ENCODE measurements at places on chromosomes 13 and 19. TPM values are rescaled to one million over a fixed set of nuclear protein-coding genes. Genes with fewer than 3 reads are reported as not detected.
A peak's percentile ranks its signal among the peaks of the same experiment; 100 is the strongest.

GRCh38 chr13:36352350-36352749 lies 6.2 kb upstream of the SPART start:
- H3K27me3 ChIP-seq, result no peaks in the 10 kb centered on the region
- H3K4me1 ChIP-seq, result no peaks in the 10 kb centered on the region
- DNase-seq, result no peak
- H3K27ac ChIP-seq, result no peak overlapping the region
- no peaks in the 10 kb centered on the region for H3K36me3 ChIP-seq
- no peak overlapping the region for H3K4me3 ChIP-seq

DNA sequence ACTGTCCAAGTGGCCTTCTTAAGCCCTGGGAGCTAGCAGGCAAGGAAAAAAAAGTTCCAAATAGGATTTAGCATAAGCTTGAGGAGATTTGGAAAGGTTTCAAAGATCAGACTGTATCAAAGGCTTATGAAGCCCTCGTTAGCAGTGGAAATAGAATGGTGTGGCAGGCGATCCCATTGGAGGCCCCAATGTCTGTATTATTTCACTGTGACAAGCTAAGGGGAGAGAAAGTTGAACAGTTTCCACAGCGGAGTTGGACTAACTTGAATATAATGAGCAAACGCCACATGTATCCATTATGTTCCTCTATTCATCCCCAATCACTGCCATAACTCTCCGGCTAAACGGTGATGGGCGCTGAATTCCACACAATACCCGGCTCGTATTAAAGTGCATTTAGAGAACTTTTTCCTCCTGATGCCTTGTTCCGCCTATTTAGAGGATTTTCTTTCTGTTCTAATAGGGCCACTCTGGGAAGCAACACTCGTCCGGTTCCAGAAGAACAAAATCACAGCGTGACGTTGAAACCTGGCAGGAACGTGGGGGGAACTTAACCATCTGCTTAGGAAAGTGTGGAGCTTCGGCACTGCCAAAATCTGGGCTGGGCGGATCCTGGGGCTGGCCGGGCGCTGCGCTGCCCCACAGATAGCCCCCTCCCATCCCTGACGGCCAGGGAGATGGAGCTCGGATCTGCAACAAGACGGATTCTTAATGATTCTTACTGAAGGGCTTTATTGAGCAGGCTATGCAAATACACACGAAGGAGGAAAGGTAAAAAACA lies 1.0 kb upstream of the PCDH8 start:
- peaks cover 11% of the 10 kb centered on the region for H3K4me1 ChIP-seq
- H3K4me3 ChIP-seq, result no peak overlapping the region

- H3K27me3 ChIP-seq, result no peaks in the 10 kb centered on the region
- no peaks in the 10 kb centered on the region for H3K4me1 ChIP-seq
- no peak overlapping the region for H3K27ac ChIP-seq
- H3K36me3 ChIP-seq, result no peaks in the 10 kb centered on the region
- no peak for DNase-seq
- H3K4me3 ChIP-seq, result no peak overlapping the region
Measured at GRCh38 chr19:5743630-5744029, 23.2 kb downstream of the CATSPERD start.

GRCh38 chr19:2478278-2478755 lies 2.4 kb downstream of the GADD45B start:
- peak overlapping the region; percentile 90 for H3K27ac ChIP-seq
- no peaks in the 10 kb centered on the region for H3K27me3 ChIP-seq
- peaks cover 19% of the 10 kb centered on the region for H3K36me3 ChIP-seq
- peaks cover 29% of the 10 kb centered on the region for H3K4me1 ChIP-seq
- peak overlapping the region; percentile 80 for H3K4me3 ChIP-seq

DNA sequence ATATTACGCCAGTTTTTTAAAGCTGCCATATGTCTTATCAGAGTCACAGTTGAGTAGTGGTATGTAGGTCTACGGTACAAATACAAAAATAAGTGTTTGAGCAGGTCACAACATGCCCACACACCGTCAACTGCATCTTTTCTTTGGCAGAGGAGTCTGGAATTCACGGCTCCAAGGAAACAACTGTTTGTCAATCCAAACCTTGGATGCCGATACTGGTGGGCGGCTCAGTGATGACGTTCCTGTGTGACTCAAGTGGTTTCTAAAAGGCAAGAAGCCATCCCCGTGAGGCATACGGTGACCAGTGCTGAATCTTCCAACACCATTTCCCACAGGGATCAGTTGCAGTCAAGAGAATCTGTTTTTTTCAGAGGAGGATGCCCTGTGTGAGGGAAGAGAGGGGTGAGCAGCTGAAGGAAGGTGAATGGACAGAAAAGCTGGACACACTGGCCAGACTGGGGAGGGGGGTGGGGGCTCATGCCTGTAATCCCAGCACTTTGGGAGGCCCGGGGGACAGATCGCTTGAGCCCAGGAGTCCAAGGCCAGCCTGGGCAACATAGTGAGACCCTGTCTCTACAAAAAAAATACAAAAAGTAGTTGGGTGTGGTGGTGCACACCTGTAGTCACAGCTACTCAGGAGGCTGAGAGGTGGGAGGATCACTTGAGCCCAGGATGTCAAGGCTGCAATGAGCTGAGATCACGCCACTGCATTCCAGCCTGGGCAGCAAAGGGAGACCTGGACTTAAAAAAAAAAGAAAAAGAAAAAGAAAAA lies 22.8 kb upstream of the CEBPG start:
- H3K4me1 ChIP-seq, result no peaks in the 10 kb centered on the region
- no peaks in the 10 kb centered on the region for H3K36me3 ChIP-seq
- no peak overlapping the region for H3K4me3 ChIP-seq
- H3K27me3 ChIP-seq, result no peaks in the 10 kb centered on the region

- H3K36me3 ChIP-seq, result no peaks in the 10 kb centered on the region
- H3K27ac ChIP-seq, result no peak overlapping the region
- DNase-seq, result no peak
- H3K4me1 ChIP-seq, result no peaks in the 10 kb centered on the region
Measured at GRCh38 chr19:12222980-12223630, 60.2 kb downstream of the ZNF136 start.

- no peak overlapping the region for H3K27ac ChIP-seq
- no peaks in the 10 kb centered on the region for H3K36me3 ChIP-seq
- peaks cover 97% of the 10 kb centered on the region for H3K4me1 ChIP-seq
- no peak for DNase-seq
- no peak overlapping the region for H3K4me3 ChIP-seq
Measured at GRCh38 chr13:40576369-40576768, 90.1 kb downstream of the FOXO1 start.

- no peaks in the 10 kb centered on the region for H3K27me3 ChIP-seq
- H3K4me1 ChIP-seq, result no peaks in the 10 kb centered on the region
Measured at GRCh38 chr13:49459580-49459979, 15.5 kb downstream of the SETDB2 start.

DNA sequence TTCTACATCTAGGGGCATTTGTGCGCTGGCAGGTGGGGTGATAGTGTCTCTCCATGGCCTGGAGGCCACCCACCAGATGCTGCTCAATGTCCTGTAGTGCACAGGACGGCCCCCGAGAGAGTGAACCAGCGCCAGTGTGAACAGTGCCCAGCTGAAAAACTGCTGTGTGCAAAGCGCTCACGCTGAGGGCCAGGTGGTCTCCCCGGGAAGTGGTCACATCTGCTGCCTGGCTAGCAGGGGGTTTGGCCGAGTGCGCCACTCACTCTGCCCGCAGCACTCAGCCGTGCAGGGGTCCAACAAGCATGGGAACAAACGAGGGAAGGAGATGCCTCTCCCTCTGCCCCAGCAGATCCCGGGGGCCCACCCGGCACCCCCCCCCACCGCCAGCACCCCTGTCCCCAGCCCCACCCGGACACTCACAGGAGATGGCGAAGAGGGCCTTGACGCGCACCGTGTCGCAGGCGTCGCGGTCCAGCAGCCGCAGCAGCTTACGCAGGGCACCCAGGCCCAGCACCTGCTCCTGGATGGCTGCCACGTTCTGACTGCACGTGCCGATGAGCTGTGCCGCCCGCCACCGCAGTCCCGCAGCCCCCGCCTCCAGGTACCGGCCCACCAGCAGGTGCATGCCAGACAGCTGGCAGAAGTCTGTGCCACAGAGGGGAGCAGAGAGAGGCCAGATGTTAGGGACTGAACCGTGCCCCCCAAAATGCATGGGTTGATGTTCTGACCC lies 5.8 kb downstream of the HSPBP1 start:
- no peak overlapping the region for H3K27ac ChIP-seq
- no peak for DNase-seq
- H3K36me3 ChIP-seq, result peaks cover 7% of the 10 kb centered on the region
- H3K27me3 ChIP-seq, result no peaks in the 10 kb centered on the region

- no peak for DNase-seq
- H3K27ac ChIP-seq, result no peak overlapping the region
- no peak overlapping the region for H3K4me3 ChIP-seq
- H3K4me1 ChIP-seq, result peaks cover 47% of the 10 kb centered on the region
Measured at GRCh38 chr13:114127473-114128347, 4.7 kb downstream of the RASA3 start.

GRCh38 chr19:41521931-41522555 lies 53.9 kb upstream of the CEACAM21 start:
- peak overlapping the region; percentile 61 for H3K27ac ChIP-seq
- H3K27me3 ChIP-seq, result peaks cover 63% of the 10 kb centered on the region
- H3K4me1 ChIP-seq, result peaks cover 13% of the 10 kb centered on the region
- H3K4me3 ChIP-seq, result no peak overlapping the region
- DNase-seq, result no peak

- H3K27me3 ChIP-seq, result no peaks in the 10 kb centered on the region
- H3K36me3 ChIP-seq, result no peaks in the 10 kb centered on the region
- H3K4me1 ChIP-seq, result no peaks in the 10 kb centered on the region
- no peak overlapping the region for H3K27ac ChIP-seq
Measured at GRCh38 chr13:36766295-36766694, 52.7 kb upstream of the RFXAP start.

- no peaks in the 10 kb centered on the region for H3K27me3 ChIP-seq
- no peak overlapping the region for H3K4me3 ChIP-seq
- peaks cover 11% of the 10 kb centered on the region for H3K4me1 ChIP-seq
- no peak overlapping the region for H3K27ac ChIP-seq
Measured at GRCh38 chr13:50415428-50415827, 400.2 kb downstream of the KCNRG start.

GRCh38 chr19:30551271-30551670 lies 179.1 kb downstream of the ZNF536 start:
- no peak overlapping the region for H3K4me3 ChIP-seq
- no peaks in the 10 kb centered on the region for H3K36me3 ChIP-seq
- H3K27me3 ChIP-seq, result no peaks in the 10 kb centered on the region
- peaks cover 6% of the 10 kb centered on the region for H3K4me1 ChIP-seq
- DNase-seq, result no peak
- H3K27ac ChIP-seq, result no peak overlapping the region

GRCh38 chr19:19777692-19778091 lies 43.9 kb downstream of the ZNF506 start:
- H3K27me3 ChIP-seq, result no peaks in the 10 kb centered on the region
- DNase-seq, result no peak
- H3K4me1 ChIP-seq, result no peaks in the 10 kb centered on the region
- no peak overlapping the region for H3K4me3 ChIP-seq

DNA sequence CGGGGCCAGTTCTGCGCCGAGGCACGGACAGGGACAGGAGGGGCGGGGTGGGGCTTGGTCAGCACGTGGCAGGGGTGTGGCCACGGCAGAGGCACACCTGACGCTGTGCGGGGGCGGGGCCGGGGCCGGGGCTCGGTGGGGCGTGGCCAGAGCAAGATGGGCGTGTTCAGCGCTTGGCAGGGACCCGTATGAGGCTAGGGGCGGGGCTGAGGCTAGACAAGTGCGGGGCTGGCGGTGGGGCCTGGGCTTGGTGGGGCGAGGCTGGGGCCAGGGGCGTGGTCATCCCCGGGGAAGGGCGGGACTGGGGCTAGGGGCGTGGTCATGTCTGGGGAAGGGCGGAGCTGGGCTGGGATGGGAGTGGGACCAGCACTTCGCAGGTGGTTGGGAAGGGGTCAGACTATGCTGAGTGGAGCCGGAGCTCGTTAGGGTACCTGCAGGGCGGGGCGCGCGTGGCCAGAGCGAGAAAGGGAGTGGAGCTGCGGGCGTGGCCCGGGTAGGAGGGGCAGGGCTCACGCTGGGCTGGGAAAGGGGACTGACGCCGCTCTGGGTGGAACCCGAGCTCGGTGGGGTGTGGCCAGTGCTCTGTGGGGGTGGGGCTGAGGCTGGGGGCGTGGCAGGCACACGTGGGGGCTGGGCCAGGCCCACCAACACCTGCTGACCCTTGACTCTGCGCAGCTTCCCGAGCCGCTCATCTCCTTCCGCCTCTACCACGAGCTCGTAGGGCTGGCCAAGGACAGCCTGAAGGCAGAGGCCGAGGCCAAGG lies 12.8 kb downstream of the POLR2E start:
- H3K27ac ChIP-seq, result no peak overlapping the region
- no peaks in the 10 kb centered on the region for H3K36me3 ChIP-seq
- no peak for DNase-seq
- H3K4me1 ChIP-seq, result peaks cover 6% of the 10 kb centered on the region

DNA sequence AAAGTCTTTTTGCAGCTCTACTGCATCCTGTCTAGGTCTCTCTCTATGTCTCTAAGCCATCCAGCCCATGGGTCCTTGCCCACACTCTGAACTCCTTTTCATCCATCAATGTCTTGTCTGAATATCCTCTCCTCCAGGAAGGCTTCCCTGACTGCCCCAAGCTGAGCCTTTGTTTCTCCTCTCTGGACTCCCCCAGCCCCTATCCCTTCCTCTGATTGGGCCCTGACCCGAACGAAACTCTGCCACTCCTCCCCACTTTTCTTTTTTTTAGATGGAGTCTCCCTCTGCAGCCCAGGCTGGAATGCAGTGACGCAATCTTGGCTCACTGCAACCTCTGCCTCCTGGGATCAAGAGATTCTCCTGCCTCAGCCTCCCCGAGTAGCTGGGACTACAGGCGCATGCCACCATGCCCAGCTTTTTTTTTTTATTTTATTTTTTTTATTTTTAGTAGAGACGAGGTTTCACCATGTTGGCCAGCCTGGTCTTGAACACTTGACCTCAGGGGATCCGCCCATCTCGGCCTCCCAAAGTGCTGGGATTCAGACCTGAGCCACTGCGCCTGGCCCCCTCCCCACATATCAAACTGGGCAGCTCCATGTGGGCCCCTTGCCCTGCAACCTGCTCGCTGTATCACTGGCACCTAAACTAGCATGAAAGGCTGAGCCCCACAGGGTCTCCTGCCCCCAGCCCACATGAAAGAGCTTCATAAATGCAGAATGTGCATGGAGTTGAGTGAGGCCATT lies 870 bp upstream of the UNC13A start:
- H3K27ac ChIP-seq, result no peak overlapping the region
- no peak overlapping the region for H3K4me3 ChIP-seq
- no peaks in the 10 kb centered on the region for H3K36me3 ChIP-seq
- H3K27me3 ChIP-seq, result peaks cover 80% of the 10 kb centered on the region
- peaks cover 19% of the 10 kb centered on the region for H3K4me1 ChIP-seq

MZF1 gene
- total RNA-seq, result 41.6 TPM

HIPK4 gene
- 0.60 TPM for total RNA-seq

RNF113B gene
- total RNA-seq, result not detected

ZNF529 gene
- 15.9 TPM for total RNA-seq

MEGF8 gene
- 17.9 TPM for total RNA-seq

CYP4F2 gene
- not detected for total RNA-seq

SLC27A5 gene
- total RNA-seq, result 12.5 TPM

ZNF100 gene
- total RNA-seq, result 5.5 TPM
